ENCODE measurements at places on chromosomes 6 and 20. TPM values are rescaled to one million over a fixed set of nuclear protein-coding genes. Genes with fewer than 3 reads are reported as not detected.

BNIP5 gene
- total RNA-seq, result not detected

IER3 gene
- total RNA-seq, result 49.7 TPM

ADAM33 gene
- 57.5 TPM for total RNA-seq

BAG2 gene
- total RNA-seq, result 26.5 TPM

NOTCH4 gene
- total RNA-seq, result 1.4 TPM

SLC22A2 gene
- 0.12 TPM for total RNA-seq

HIVEP1 gene
- 8.7 TPM for total RNA-seq

EYS gene
- total RNA-seq, result not detected

HLA-A gene
- 369 TPM for total RNA-seq

TFAP2B gene
- 0.33 TPM for total RNA-seq

COL9A3 gene
- total RNA-seq, result 0.11 TPM

TRIM31 gene
- total RNA-seq, result not detected

KCNK16 gene
- total RNA-seq, result not detected

GHRH gene
- not detected for total RNA-seq

SPATA25 gene
- 1.5 TPM for total RNA-seq

PRR18 gene
- not detected for total RNA-seq

JAG1 gene
- 12.9 TPM for total RNA-seq

KHDC1L gene
- not detected for total RNA-seq

TAP2 gene
- total RNA-seq, result 8.0 TPM

HLA-DMB gene
- total RNA-seq, result not detected

APCDD1L gene
- total RNA-seq, result 11.0 TPM

RSPO4 gene
- not detected for total RNA-seq

C20orf141 gene
- total RNA-seq, result not detected

DLL1 gene
- total RNA-seq, result 1.3 TPM

SIRPA gene
- 11.5 TPM for total RNA-seq

SPATS1 gene
- not detected for total RNA-seq

CLPSL1 gene
- total RNA-seq, result not detected

GATA5 gene
- total RNA-seq, result 0.50 TPM

HLA-DOA gene
- not detected for total RNA-seq
